ENCODE measurements at places on chromosomes 3 and 15.

GRCh38 chr3:48084929-48085328 is 68.7 kb upstream of the MAP4 start:
- DNase-seq: no peak

DNA sequence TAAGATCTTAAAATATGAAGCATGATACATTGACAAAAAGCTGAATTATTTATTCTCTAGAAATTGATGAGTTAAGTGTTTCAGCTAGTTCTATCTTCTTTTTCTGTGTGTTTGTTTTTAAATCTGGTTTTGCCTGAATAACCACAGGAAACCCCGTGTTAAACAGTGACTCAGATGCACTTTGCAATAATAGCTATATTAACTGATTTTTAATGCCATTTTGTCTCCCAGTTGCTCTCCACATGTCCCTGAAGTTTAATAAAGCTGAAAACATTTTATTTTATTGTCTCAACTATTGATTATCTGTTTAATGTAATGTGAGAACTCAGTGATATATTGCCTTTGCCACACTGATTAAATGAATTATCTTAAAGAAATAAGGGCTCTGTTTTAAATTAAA is 42.8 kb upstream of the ROBO1 start:
- no peak for DNase-seq

DNA sequence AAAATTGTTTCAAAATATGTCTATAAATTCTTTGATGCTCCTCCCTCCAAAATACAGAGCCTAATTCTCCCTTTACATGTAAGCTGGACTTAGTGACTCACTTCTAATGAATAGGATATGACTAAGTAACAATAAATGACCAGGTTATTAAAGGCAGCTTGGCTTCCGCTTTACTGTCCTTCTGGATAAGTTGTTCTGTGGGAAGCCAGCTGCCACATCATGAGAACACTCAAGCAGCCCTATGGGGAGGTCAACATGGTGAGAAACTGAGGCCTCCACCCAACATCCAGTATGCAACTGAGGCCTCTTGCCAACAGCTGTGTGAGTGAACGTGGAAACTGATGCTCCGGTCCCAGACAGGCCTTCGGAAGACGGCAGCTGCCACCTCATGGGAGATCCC is 247.3 kb upstream of the CHRM5 start:
- peak; percentile 6 for DNase-seq

- DNase-seq: no peak
These were observed 393.2 kb downstream of the ERC2 start for GRCh38 chr3:56075089-56075488.

GRCh38 chr3:115062009-115062408 is 85.1 kb downstream of the ZBTB20 start:
- DNase-seq: no peak

- no peak for DNase-seq
These were observed 16.0 kb downstream of the HACD2 start for GRCh38 chr3:123568875-123569274.

DNA sequence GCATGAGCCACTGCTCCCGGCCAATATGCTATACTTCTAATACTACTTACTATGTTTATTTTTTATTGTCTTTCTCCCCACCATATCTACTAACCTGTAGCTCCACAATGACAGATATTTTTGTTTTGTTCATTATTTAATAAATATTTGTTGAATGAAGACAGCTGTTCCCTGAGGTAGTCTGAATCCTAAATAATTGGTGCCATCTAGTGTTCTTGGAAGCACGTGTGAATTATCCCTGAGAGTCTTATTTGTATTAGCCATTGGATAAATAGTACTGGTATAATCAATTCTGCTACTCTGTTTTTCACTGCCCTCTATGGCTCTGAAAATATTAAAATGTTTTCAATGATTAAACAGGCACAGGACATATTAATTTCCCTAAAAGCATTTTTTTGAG is 5.6 kb upstream of the APPL1 start:
- DNase-seq: peak; percentile 15

DNA sequence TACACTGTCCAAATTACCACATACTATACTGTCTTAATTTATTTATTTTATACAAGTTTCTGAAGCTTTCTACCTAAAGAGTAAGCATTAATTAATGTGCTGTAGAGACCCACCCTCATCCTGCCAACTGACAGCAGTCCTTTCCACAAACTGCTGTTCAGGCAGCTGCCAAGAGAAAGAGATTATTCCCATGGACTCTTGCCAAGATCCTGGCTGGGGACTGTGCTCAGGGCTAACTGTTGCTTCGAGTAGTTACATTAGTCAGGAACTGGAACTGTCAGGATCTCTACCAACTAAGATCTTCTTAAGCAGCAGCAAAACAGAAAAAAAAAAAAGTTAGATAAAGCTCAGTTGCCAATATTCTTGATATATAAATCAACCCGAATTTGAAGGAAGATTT is 398.8 kb downstream of the MECOM start:
- no peak for DNase-seq

- DNase-seq: no peak
These were observed 184.0 kb upstream of the BCL6 start for GRCh38 chr3:187929112-187929816.

DNA sequence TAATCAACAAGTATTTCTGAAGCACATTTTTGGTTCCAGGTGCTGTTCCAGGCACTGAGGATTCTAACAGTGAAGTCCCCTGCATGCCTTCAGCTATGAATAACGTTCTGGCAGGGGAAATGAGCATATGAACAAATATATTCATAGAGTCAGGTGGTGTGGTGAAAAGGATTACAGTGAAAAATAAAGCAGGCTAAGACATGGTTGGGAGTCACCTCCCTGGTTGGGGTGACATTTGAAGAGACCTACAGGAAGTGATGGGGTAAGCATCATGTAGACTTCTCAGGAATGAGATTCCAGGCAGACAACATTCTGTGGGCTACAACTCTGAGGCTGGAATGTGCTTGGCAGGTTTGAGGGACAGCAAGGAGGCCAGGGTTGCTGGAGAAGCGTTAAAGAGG is 15.0 kb downstream of the FRMD4B start:
- no peak for DNase-seq

DNA sequence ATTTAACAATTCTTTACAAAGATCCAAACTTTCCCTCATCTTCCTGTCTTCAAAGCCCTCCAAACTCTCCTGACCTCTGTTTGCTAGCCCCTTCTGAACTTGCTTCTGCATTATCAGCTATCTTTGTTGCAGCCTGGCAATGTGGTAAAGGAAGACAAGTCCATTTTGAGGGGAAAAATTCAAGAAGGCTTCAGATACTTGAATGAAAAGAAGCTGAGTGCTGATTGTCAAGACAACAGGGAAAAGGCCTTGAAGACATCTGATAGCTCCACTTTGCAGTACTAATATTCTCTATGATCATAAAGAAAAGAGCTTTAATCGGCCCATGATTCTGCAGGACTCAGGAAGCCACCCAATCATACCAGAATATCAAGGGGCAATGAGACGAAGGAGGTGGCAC is 91.8 kb downstream of the LMLN start:
- DNase-seq: no peak

DNA sequence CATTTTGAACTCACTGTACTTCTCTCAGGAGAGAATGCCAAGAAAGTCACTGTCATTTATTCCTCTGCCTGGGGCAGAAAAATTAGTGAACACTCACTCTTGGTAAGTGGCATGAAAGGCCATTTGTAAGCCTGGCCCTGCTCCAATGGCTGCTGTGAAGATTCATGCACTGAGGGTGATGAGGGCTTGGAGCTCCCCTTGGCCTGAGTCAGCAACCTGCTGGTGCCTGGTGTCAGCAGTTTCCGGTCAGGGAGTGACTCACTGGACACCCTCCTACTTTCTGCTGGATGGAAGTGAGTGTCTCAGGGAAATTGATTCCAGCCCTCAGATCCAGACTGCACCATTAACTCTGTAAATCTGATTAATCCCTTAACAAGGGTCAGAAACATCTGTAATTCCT is 37.6 kb downstream of the TRA2B start:
- DNase-seq: peak; percentile 69

- no peak for DNase-seq
These were observed 890.6 kb upstream of the NR2F2 start for GRCh38 chr15:95439922-95440376.

GRCh38 chr3:173467501-173467900 is 70.0 kb downstream of the NLGN1 start:
- DNase-seq: no peak

DNA sequence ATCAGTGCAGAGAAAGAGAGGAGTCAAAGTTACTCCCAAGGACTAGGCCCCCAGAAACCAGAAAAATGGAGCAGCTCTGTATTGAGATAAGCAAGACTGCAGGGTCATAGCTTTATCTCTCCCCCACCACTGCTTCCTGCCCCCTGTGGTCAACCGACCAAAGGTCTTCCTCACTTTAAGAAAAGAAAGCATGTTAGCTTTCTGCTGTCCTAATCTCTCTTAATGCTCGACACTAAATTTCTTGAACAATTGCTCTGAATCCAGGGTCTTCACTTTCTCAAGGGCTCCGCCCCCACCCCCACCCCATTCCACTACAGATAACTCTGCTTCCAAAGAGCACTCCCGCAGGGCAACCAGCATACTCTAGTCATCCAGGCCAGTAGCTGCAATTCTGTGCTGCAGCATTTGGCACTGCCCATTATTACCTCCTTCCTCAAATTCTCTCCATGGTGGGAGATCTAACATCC is 31.9 kb downstream of the TNIK start:
- peak; percentile 44 for DNase-seq

DNA sequence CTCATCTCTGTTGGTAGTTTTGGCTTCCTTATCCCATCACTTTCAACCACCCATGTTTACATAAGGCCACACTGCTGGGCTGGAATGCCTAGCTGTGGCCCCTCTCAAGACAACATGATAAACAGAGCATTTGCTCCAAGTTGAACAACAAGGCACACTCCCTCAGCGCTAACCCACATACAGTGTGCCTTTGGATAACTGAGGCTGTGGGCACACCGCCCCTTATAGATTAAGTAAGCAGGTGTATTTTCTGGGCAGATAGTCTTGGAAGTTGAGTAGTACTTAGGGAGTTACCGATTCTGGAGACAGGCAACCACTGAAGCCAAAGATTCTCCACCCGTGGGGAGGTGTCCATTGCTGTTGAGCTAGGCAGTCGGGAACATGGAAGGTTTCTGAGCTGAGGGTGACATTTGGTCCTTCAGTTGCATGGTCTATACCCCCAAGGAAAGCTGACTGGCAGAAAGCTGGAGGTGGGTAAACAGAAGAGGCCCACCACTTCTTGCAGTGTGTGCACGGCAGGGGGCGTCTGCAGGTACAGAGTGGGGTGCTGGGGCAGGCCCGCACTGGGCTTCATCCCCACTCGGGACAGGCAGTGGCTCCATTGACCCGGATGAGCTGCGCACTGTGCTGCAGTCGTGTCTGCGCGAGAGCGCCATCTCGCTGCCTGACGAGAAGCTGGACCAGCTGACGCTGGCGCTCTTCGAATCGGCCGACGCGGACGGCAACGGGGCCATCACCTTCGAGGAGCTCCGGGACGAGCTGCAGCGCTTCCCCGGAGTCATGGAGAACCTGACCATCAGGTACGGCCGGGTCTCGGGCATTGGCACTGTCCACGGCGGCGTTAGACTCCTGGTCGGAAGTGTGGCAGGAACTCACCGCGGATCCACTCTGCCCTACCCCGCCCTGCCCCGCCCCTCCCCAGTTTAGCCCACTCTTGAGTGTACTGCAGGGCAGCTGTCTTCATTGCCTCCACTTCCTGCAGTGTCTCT is 16.8 kb downstream of the NOX5 start:
- DNase-seq: peak; percentile 31

- peak; percentile 33 for DNase-seq
These were observed 971 bp downstream of the CPOX start for GRCh38 chr3:98592345-98592935.

GRCh38 chr15:49625460-49626036 is 4.7 kb downstream of the DTWD1 start:
- no peak for DNase-seq

GRCh38 chr15:41219381-41219780 is 11.2 kb downstream of the EXD1 start:
- DNase-seq: no peak

DNA sequence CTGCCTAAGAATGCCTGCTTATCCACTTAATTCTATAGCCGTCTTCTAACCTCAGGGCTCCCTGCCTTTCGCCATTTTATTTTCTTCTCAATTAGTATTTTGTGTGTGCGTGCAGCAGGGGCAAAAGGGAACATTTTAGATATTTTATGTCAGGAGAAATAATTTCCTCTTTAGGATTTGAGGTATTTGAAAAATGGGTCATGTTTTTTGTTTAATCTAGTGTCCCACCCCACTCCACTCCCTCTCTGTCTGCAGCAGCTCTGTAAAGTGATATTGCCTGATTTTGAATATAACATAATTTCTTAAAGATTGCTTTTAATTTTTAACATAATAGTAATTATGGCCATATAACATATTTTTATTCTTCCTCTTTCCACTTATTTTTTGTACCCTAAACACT is 593.2 kb upstream of the DPPA4 start:
- DNase-seq: no peak

DNA sequence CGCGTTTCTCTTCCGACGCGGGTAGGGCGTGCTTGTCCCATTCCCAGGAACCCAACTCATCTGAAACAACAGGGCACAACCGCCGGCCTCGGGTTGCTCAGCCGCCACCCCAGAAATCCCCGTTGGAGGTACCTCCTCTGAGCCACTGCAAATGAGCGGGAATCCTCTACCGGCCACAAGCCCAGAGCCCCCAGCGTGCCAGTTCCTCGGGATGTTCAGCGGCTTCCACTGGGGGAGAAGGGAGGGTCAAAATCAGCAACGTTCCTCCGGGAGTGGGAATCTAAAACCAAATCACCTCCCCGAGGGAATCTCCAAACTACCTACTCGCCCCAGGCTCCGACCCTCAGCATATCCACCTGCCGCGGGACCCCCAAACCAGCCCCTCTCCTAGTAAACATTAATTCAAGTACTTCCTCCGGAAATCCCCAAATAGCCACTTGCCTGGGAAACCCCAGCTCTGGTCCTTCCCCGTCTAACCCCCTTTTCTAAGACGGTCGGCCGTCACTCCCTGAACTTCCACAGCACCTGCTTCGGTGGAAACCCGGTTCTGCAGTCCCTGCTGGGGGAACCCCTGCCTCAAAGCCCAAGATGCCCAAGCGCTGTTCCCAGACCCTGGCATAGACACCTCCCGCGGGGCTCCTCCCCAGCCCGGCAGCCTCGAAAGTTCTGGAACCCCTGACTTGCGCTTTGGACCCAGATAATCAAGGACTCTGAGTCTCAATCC is 887 bp downstream of the OXTR start:
- no peak for DNase-seq

DNA sequence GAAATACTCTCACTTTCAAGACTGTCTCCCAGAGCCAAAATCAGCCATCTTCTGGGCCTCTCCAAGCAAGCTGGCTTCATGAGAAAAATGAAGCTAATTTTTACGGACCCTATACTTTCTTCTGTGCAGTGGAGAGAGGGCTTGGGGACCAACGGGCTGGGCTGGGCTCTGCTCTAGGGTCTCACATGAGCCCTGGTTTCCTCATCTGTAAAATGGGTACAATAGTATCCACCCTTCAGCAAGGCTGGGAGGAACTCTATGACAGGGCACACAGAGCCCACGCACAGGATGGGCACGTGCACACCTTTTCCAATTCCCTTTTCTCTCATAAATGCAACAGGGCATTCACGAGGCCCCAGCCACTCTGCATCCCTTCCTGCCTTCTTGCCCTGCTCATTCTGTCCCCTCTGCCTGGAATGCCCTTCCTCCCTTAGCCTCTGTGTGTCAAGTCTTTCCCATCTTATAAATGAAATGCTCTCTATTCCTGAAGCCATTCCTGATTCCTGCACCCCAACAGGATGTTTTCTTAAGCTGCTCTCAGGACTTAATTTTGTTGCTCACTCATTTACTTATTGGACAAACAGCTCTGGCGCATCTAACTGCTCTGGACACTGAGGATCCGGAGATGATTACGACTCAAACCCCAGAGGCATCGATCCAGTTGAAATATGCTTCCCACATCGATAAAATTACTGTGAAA is 32.9 kb upstream of the SEC13 start:
- DNase-seq: no peak

- DNase-seq: no peak
These were observed 238.7 kb upstream of the RORA start for GRCh38 chr15:61467823-61468222.

Data from inflammatory macrophage (primary cell).